ENCODE measurements at places on chromosomes 5 and 9.

DNA sequence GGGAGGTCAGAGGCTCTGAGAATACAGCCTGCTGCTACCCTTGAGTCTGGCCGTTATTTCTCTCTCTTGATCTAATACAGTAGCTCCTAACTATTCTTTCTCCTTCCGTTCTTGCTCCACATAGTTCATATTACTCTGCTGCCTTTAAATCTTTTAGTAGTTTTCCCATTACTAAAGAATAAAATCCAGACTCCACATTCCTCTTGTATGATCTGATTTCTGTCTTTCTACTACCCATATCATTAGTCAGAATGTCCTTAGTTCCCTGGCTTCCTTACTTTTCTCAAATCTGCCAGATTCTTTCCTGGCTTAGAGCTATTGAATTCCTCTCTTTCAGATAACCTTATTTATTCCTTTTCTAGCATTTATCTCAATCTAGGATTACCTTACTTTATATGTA, 40.0 kb downstream of the MARCHF6 start:
- DNase-seq = no peak

DNA sequence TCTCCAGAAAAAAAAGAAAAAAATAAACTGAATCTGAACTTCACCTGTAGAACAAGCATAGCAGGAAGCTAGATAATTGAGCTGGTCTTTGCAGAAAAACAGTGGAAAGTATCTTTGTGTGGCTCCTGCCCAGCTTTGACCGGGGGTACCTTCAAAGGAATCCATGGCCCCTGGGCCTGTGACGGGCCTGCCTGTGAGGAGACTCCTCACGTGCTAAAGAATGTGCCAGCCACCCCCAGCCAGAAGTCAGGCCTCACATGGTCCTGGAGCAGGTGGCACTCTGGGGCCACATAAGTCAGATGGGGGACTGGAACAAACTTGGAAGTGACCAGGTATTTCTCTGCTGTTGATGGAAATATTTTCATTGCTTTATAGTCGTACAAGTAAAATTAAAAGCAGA, 4.1 kb downstream of the NDUFS6 start:
- DNase-seq = no peak

- no peak for DNase-seq
Measured at GRCh38 chr5:130532786-130533185, 628.5 kb downstream of the CHSY3 start.

- peak; percentile 17 for DNase-seq
Measured at GRCh38 chr5:18944771-18945170, 1043.2 kb downstream of the CDH18 start.

DNA sequence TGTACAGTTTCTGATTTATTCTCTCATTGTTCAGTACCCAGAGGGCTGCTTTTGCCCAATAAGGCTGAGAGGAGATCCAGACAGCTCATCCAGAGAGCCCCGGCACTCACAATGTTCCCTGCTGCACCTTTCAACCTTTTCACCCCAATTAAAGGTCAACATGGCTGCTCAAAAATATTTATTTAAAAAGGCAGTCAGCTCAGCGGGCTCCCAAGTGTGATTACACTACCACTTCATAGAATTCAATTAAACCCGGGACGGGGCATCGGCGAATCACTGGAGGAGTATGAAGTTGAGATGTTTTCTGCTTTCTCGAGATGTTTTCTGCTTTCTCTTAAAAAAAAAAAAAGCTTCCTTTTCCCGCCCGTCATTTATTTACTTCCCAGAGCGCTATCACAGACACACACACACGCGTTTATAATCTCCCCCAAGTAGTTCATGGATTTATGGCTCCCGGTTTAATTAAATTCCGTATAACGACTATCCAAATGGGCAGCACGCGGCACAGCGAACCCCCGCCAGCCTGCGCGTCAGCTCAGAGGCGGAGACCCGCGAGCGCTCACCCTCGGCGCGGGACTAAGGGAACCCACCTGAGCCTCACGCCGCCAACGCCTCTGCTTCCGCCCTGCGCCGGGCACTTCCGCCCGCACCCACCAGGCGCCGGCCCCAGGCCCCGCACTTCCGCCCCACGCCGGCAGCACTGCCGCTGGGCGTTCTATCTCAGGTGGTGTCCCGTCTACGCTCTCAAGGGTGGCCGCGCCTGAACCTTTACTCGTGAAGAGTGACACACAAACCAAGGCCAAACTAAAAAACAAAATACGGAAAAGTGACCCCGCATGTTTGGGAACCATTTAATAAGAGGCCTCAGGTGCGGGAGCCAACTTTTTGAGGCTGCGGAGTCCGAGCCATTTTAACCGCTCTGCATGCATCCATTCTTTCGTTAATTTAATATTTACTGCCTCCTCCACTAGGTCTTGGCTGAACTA, at the start of gene C5orf63:
C5orf63 (minus strand) TSS at position 642 of the 986 bp plus-strand sequence. CDS start 14,507 bp downstream, outside the sequence.
- peak; percentile 84 for DNase-seq

DNA sequence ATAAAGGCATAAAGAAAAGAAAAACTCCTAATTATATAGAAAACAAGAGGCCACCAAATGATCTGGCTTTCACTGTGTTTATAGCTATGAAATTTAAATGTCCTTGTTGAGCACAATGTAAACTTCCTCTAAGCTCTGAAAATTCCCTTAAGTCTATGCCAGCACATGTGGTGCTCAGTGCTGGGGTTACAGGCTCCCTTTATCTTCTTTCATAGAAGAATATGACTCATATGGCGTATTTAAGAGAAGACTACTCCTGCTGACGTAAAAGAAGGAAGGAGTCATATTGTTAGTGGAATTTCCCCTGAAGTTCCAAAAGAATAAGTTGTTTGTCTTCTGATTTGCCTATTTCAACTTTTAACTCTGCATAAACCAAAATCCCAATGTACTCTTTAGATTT, 30.4 kb downstream of the RNF145 start:
- no peak for DNase-seq

DNA sequence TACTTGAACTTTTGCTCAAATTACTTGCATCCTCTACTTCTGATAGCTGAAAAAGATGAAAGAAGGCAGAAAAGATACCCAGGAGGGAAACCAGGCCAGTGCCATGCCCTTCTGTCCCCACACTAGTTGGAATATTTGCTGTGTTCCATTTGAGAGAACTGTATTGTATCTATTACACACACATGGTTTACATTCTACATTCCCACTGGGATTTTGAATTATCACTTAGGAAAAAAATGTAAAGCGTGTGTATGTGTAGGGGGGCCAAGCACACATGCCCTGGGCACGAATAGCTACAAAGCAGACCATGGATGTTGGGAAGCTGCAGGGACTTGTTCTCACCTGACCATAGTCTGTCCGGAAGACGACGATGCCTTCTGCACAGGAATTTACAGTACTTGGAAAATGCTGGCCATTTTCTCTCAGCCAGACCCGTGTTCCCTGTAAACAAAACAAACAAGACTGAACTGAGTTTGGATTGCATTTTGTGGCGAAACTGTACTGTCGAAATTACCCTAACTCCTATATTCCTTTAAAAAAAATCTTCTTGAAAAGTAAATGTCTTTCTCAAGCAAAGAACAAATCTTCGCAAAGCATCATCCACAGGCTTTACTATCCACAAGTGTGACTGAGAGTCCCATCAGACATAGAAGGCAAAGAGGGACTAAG, 58.7 kb downstream of the MYO10 start:
- DNase-seq = no peak
